ENCODE measurements at places on chromosomes 6 and 20.

GRCh38 chr6:104541411-104541810, 318.3 kb downstream of the HACE1 start:
- DNase-seq = no peak

- no peak for DNase-seq
Measured at GRCh38 chr20:4925842-4926530, 75.3 kb downstream of the SLC23A2 start.

DNA sequence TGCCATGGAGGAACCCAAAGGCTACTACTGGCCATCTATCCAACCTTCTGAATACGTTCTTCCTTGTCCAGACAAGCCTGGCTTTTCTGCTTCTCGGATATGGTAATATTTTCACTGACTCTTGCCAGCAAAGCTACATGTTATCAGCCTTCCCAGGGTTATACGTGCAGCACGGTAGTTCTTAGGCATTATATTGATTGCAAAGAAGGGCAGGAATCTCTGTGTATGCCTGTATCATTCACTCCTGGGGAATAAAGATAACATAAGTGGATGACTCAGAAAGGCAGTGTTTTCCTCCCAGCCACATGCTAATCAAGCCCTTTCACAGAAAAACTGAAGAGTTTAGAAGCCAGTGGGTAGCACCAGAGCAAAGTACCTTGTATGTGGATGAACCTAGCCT, 98.7 kb downstream of the ADGRG6 start:
- DNase-seq = no peak

GRCh38 chr6:93219447-93219846, 199.9 kb downstream of the EPHA7 start:
- peak; percentile 61 for DNase-seq

- no peak for DNase-seq
Measured at GRCh38 chr6:99514089-99514488, 1.1 kb downstream of the USP45 start.

DNA sequence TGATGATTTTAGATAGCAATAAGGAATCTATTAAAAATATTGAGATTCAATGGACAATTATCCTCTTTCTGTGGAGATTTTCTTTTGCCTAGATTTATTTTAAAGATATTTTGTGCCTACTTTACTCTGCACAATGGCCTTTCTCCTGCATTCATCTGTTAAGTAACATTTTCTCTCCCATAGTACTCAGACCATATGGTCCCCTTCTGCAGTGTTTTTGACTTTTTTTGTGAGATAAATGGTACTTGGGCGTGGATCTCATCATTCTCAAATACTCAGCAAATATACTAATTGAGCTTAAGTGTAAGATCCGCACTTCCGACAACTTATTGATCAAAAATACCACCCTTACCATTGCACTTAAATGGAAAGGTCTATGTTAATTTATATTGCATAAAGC, 55.8 kb downstream of the PHACTR1 start:
- DNase-seq = no peak

DNA sequence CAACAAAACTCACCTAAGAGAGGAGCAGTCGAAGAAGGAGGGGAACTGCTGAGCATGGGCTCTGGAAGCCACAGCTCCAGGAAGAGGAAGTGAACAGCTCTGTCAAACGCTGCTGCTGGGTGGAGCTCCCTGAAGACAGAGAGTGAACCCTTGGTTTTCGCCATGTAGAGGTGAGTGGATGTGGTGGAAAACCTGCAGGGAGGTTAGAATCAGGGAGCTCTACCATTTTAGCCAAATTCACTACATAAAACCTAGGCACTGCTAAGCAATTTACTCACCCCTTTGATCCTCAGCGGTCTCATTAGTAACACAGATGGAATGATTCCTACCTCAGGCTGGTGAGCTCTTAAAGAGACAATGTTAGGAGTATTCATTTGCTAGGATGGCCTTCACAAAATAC, 19.4 kb upstream of the TFAP2A start:
- DNase-seq = no peak
